CD8-positive, alpha-beta memory T cell (primary cell): ENCODE measurements at places on chromosomes 6 and 20.

DNA sequence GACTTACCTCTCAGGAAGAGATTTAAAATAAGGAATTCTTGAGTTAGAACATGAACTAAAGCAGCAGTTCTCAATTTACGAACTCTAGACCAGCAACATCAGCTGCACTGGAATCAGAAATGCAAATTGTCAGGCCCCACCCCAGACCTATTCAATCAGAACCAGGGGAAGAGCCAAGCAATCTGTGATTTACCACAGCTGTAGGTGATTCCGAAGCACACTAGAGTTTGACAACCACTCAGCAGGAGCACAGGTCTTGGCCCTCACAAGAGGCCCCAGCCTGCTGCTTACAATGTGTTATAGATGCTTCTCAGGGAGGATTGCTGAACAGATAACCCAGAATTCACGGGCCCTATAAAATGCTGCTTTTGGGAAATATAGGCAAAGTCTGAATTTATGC is 279.2 kb downstream of the PTPRK start:
- no peaks in the 10 kb centered on the region for H3K36me3 ChIP-seq
- H3K27ac ChIP-seq, result no peak overlapping the region
- H3K4me3 ChIP-seq, result no peak overlapping the region
- no peaks in the 10 kb centered on the region for H3K27me3 ChIP-seq

DNA sequence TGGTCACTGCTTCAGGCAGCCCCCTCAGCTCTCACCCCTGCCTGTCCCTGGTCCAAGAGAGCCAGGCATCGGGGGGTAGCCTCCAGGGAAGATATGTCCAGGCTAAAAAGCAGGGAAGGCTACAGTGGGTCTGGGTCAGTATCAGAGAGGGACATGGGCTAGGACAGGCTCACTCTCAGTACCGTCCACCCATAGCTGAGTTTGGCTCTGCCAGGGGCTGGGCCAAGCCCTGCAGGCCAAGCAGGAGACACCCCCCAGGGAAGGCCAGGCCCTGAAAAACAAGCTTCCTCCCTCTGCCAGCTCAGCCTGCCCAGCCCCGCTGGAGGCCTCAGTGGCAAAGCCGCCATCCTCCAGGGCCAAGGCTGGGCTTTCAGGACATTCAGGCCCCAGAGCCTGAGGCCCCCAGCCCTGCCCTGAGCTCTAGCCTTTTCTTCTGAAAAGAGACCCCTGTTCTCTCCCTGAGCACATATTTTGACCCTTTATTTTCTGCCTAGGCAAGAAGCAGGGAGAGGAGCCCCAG is 28.6 kb upstream of the TGM2 start:
- H3K27ac ChIP-seq, result no peak overlapping the region
- DNase-seq, result no peak
- H3K27me3 ChIP-seq, result no peaks in the 10 kb centered on the region
- H3K4me1 ChIP-seq, result no peaks in the 10 kb centered on the region

DNA sequence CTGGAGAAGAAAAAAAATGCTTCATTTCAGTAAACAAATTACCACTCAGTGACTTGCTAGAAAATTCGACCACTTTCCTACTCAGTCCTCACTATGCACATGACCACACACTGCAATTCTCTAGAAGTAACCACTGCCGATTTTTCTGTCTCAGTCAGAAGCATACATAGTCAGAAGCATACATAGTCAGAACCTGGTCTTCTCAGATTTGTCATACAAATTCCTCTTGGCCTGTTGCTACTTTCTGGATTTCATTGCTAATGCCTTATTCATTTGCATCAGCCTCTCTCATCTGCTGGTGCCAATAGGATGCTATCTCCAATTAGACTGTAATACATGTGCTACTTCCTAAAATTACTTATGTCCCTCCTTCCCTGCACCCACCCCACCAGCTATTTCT is 10.2 kb upstream of the KIF16B start:
- no peak overlapping the region for H3K27ac ChIP-seq
- no peak overlapping the region for H3K4me3 ChIP-seq
- H3K27me3 ChIP-seq, result no peaks in the 10 kb centered on the region
- DNase-seq, result no peak
- H3K4me1 ChIP-seq, result no peaks in the 10 kb centered on the region

- H3K27me3 ChIP-seq, result no peaks in the 10 kb centered on the region
- H3K4me3 ChIP-seq, result no peak overlapping the region
- DNase-seq, result no peak
Observed at GRCh38 chr6:113363048-113363798, 493.9 kb upstream of the MARCKS start.

DNA sequence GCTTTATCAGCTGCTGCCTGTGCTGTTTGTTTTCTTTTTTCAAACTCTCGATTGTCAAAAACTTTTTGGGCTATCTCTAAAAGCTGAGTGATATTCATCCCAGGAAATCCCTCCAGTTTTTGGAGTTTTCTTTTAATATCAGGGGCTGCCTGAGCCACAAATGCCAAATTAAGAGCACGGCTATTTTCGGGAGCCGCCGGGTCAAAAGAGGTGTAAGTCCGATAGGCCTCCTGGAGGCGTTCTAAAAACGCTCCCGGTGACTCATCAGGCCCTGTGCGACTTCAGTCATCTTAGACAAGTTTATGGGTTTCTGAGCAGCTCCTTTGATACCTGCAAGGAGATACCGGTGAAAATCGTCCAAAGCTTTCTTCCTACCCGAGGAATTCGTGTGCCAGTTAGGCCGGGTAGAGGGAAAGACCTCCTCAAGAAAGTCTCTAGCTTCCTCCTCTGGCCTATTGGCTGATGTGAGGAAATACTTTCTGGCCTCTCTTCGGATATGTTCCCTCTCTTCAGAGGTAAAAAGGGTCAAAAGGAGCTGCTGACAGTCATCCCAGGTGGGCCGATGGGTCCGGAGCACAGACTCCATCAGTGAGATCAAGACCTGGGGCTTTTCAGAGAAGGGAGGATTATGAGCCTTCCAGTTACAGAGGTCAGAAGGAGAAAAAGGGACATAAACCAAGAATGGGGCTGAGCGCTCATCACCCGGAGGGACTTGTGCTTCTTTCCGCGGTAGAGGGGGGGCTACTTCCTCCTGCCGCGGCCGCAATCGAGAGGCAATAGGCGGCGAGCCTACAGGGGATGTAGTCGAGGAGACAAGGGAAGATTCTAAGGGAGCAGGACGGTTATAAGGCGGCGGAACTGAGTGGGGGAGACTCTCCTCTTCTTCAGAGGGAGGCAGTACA is 151.1 kb downstream of the TRIM27 start:
- peaks cover 80% of the 10 kb centered on the region for H3K27me3 ChIP-seq
- H3K4me3 ChIP-seq, result no peak overlapping the region

DNA sequence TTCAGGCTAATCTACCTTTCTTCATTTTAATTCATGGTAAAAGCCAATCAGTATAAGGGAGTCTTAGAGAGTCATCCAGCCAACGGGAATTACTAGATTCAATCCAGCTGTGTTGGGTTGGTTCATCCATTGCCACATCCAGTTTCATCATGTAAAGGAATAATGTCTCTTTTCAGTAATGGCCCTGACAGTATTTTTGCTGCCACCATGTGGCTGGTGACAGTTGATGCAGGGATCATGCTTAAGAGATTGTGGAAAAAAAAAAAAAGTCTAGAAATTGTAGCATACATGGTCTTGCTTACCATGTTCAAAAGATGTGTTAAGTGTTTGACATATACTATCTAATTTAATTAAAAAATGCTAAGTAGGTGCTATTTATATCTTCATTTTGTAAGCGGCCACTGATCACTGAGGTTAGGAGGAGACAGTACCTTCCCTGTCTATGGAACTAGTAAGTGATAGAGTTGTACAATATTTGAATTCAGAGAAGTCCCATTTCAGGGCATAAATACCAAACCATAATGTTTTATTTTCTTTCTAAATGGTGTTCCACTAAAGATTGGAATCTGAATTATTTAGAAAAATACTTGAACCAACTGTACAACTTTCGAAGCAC is 135.9 kb downstream of the KHDRBS2 start:
- no peaks in the 10 kb centered on the region for H3K27me3 ChIP-seq
- no peaks in the 10 kb centered on the region for H3K4me1 ChIP-seq
- no peak for DNase-seq
- H3K4me3 ChIP-seq, result no peak overlapping the region
- H3K36me3 ChIP-seq, result no peaks in the 10 kb centered on the region
